ENCODE measurements at places on chromosomes 3 and 15.
A peak's percentile ranks its signal among the peaks of the same experiment; 100 is the strongest.

DNA sequence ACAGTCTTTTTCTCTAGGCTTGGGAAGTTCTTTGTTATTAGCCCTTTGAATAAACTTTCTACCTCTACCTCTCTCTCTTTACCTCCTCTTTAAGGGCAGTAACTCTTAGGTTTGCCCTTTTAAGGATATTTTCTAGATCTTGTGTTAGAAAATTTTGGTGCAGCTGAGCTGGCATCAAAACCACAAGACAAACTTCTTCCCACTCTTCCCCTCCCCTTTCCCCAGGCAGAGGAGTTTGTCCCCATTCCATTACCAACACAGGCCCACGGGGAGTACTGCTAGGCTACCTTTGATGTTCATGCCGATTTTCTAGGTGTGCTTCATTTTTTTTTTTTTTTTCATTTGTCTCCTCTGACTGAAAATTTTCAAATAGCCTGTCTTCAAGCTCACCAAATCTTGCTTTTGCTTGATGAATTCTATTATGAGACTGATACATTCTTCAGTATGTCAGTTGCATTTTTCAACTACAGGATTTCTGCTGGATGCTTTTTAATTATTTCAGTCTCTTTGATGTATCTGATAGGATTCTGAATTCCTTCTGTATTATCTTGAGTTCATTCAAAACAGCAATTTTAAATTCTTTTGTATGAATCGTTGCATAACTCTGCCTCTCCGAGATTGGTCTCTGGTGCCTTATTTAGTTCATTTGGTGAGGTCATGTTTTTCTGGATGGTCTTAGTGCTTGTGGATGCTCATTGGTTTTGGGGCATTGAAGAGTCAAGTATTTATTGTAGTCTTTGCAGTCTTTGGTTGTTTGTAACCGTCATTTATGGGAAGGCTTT, 112.0 kb downstream of the UBE2E2 start:
- DNase-seq = no peak

- DNase-seq = no peak
Observed at GRCh38 chr3:31442755-31443154, 90.0 kb upstream of the STT3B start.

- peak; percentile 42 for DNase-seq
Observed at GRCh38 chr3:5304789-5305683, 117.5 kb downstream of the EDEM1 start.

GRCh38 chr3:112765531-112765930, 81.1 kb downstream of the CD200R1L start:
- no peak for DNase-seq

DNA sequence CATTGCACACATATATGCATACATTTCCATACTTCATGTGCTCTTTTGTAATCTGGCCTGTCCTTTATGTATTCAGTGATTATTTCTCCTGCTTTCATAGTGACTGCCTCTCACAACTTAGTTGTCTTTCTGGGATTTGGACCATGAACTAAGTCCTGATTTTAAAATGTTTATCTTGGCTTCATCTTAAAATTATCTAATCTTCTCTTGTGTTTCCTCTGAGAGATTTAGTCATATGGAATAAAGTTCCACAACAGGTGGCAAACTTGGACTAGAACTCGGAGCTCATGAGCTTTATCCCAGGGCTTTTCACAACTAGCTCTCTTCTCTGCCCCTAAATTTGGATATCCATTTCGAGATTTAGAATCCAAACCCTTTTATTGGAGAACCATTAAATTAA, 44.3 kb downstream of the U2SURP start:
- no peak for DNase-seq

- peak; percentile 66 for DNase-seq
Observed at GRCh38 chr3:50674349-50675178, at the start of gene DOCK3. DOCK3 (plus strand) TSS chr3:50674927; CDS start chr3:50675264, 337 bp downstream.

All from T1000 (cell line).